ENCODE measurements at places on chromosomes 1 and 21. TPM values are rescaled to one million over a fixed set of nuclear protein-coding genes. Genes with fewer than 3 reads are reported as not detected.

DNA sequence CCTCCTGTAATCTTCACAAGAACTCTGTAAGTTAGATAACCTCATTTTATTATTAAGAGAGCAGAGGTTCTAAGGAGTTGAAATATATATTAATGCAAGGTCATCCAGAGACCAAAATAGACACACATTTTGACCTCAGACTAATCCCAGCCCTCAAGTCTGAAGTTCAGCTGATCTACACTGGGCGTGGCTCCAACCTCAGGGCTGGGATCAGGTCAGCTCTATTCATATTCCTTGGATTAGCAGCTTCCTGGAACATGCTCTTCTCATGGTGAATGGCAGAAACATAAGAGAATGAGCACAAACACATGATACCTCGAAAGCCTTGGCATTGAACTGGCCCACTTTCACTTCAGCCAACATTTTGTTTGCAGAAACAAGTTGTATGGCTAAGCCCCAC, 200.8 kb upstream of the ST6GALNAC5 start:
- H3K4me3 ChIP-seq: no peak overlapping the region
- H3K27ac ChIP-seq: no peak overlapping the region
- H3K27me3 ChIP-seq: peaks cover 2% of the 10 kb centered on the region
- H3K36me3 ChIP-seq: no peaks in the 10 kb centered on the region
- H3K4me1 ChIP-seq: no peaks in the 10 kb centered on the region

DNA sequence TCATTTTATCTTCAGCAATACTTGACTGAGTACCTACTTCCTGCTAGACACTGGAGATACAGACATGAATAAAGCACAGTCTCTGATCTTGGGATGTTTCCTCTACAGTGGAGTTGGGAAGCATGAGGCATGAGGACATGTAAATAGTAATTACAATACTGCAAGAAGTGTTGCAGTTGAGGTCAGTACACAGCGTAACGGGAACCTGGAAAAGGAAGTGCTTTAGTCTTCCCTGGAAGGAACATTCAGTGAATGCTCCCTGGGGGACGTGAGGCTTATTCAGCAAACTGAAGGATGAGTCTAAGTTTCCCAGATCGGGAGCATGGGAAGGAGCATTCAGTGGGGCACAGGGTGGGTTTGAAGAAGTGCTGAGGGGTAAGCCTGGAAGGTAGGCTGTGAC, 112.4 kb downstream of the PIK3R3 start:
- peaks cover 5% of the 10 kb centered on the region for H3K36me3 ChIP-seq
- H3K27me3 ChIP-seq: no peaks in the 10 kb centered on the region
- DNase-seq: no peak
- H3K4me1 ChIP-seq: no peaks in the 10 kb centered on the region
- H3K27ac ChIP-seq: no peak overlapping the region

GRCh38 chr1:185674201-185674600, 60.0 kb upstream of the HMCN1 start:
- no peak for DNase-seq
- peak overlapping the region; percentile 34 for H3K4me3 ChIP-seq
- peaks cover 35% of the 10 kb centered on the region for H3K4me1 ChIP-seq
- no peaks in the 10 kb centered on the region for H3K27me3 ChIP-seq
- peak overlapping the region; percentile 47 for H3K27ac ChIP-seq

GRCh38 chr1:220879076-220879508, at the start of gene HLX:
Gene HLX (plus strand): TSS chr1:220879443. CDS start chr1:220879858, 415 bp downstream.
- peaks cover 31% of the 10 kb centered on the region for H3K4me1 ChIP-seq
- H3K36me3 ChIP-seq: no peaks in the 10 kb centered on the region
- DNase-seq: peak; percentile 43
- peak within 1 kb of the TSS; percentile 62 for H3K4me3 ChIP-seq
- peaks cover 80% of the 10 kb centered on the region for H3K27me3 ChIP-seq

DNA sequence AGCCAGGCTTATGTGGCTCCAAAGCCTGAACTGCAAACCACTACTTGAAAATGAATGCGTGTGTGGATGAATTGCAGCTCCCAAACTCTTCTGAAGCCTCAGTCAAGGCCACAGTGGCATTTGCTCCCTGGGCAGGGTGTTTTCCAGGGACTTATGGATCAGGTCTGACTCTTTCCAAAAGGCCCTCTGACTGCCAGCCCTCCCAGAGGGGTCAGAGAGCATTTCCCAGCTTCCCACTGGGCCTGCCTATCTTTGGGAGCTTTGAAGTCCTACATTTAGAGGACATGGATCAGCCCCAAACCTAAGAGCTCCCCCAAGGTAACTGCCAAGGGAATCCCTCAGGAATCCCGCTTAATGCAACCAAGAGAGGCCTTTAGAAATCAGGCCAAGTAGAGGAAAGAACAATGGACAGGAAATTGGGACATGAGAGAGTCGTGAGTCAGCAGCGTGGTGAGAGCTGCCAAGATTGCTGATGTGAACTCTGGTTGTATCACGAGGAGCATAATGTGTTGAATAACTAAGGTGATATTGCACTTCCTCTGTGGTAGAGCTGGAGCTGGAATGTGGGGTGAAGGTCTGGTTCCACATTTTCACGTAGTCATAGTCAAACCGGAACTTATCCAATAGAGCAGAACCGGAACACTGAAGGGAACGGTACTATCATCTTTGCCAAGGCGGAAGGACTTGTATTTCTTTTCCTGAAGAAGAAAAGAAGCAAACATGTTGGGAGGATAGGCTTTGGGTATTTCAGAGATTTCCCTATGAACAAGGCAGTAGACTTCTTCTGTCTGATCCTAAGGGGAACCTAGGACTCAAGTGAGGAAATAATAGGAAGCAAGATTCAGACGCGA, 99.4 kb upstream of the JUN start:
- peak; percentile 26 for DNase-seq
- no peaks in the 10 kb centered on the region for H3K36me3 ChIP-seq
- H3K4me3 ChIP-seq: no peak overlapping the region
- peaks cover 32% of the 10 kb centered on the region for H3K4me1 ChIP-seq

DNA sequence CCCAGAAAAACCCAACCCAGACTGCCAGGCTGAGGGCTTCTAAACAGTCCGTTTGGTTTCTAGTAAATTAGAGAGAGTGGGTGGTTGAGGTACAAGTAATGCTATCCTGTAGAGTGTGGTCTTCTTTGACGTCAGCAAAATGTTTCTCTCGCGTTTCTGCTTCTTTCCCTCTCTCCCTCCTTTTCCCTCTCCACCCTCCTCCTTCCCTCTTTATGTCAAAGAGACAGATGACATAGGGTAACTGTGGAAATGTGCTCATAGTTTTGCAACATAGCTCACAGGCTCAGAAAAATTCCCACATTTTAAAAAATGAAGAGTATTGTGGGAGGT, 158.3 kb downstream of the TOMM20 start:
- H3K36me3 ChIP-seq: peaks cover 1% of the 10 kb centered on the region
- no peaks in the 10 kb centered on the region for H3K27me3 ChIP-seq
- no peak for DNase-seq
- peak overlapping the region; percentile 81 for H3K27ac ChIP-seq
- no peak overlapping the region for H3K4me3 ChIP-seq

- no peaks in the 10 kb centered on the region for H3K27me3 ChIP-seq
- peak; percentile 17 for DNase-seq
- H3K4me1 ChIP-seq: peaks cover 21% of the 10 kb centered on the region
These were observed 45.7 kb downstream of the PCNT start for GRCh38 chr21:46369520-46370235.

DNA sequence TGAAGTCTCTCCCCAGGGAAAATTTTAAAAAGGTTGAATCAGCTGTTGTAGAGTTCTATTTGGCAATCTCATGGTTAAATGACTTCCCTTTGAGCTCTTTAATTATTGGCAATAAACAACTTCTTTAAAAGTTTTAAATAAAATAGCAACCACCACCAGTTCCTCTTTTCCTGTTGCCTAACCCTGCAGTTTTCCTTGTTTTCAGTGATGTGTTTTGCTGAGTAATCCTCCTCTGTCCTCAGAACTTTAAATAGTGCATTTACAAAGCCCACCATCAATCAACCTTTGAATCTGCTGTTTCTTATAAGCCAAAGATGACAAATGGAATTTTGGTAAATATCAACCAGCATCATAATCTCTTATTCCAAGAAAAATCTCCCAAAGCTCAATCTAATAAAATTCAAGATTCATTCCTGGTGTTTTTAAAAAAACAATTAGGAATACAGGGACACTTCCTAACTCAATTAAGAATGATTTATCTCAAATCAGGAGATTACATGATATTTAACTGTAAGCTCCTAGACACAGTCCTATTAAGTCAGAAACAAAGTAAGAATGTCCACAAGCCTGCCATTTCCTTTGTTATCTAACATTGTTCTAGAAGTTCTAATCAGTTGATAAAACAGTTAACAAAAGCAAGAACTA, 14.8 kb downstream of the AVPR1B start:
- DNase-seq: no peak
- H3K27me3 ChIP-seq: peaks cover 8% of the 10 kb centered on the region
- no peak overlapping the region for H3K27ac ChIP-seq
- no peak overlapping the region for H3K4me3 ChIP-seq
- H3K36me3 ChIP-seq: no peaks in the 10 kb centered on the region
- H3K4me1 ChIP-seq: no peaks in the 10 kb centered on the region

- peak; percentile 76 for DNase-seq
- no peak overlapping the region for H3K4me3 ChIP-seq
- no peak overlapping the region for H3K27ac ChIP-seq
- peaks cover 17% of the 10 kb centered on the region for H3K4me1 ChIP-seq
- H3K36me3 ChIP-seq: no peaks in the 10 kb centered on the region
These were observed 12.4 kb downstream of the FMOD start for GRCh38 chr1:203338335-203339036.

DNA sequence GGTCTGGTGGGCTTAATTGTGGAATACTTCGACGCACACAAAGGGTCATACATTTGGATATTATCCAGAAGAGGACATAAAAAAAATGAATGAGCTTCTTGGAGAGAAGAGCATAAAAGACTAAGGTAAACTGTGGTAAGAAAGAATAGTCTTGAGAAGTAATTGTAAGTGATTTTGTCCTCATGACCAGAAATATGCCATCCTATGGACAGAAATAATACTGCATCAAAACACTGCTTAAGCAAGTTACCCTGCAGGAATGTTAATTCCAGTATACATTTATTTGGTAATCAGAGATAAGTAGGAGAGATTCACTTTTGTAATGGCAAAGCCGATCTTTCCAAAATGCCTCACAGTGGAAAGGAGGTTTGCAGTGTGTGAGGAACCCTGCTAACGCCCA, 111.9 kb downstream of the NRIP1 start:
- no peak overlapping the region for H3K27ac ChIP-seq
- H3K4me1 ChIP-seq: no peaks in the 10 kb centered on the region
- peaks cover 4% of the 10 kb centered on the region for H3K27me3 ChIP-seq
- no peaks in the 10 kb centered on the region for H3K36me3 ChIP-seq

- no peak for DNase-seq
- H3K36me3 ChIP-seq: no peaks in the 10 kb centered on the region
- H3K4me3 ChIP-seq: no peak overlapping the region
- no peak overlapping the region for H3K27ac ChIP-seq
These were observed 159.2 kb downstream of the AGBL4 start for GRCh38 chr1:49864581-49864980.

DNA sequence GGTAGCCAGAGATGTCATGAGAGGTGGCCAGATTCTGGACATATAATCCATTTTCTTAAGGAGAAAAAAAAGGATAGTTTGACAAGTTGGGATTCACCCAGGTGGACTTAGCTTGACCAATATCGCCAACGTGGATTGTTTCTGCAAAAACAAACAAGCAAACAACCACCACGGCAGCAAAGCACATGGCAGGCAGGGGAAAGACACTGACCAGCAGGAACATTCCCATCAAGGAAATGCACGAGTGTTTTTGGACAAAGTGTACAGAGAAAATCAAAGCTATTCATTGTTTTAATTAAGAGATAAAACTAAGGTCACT, 9.1 kb upstream of the PLA2G2C start:
- peaks cover 4% of the 10 kb centered on the region for H3K4me1 ChIP-seq
- no peak overlapping the region for H3K4me3 ChIP-seq
- H3K27me3 ChIP-seq: peaks cover 39% of the 10 kb centered on the region
- no peak overlapping the region for H3K27ac ChIP-seq
- no peaks in the 10 kb centered on the region for H3K36me3 ChIP-seq

GRCh38 chr1:20840731-20841130, 53.6 kb upstream of the HP1BP3 start:
- H3K36me3 ChIP-seq: peaks cover 22% of the 10 kb centered on the region
- no peaks in the 10 kb centered on the region for H3K4me1 ChIP-seq
- DNase-seq: no peak
- H3K4me3 ChIP-seq: no peak overlapping the region
- H3K27me3 ChIP-seq: no peaks in the 10 kb centered on the region

DNA sequence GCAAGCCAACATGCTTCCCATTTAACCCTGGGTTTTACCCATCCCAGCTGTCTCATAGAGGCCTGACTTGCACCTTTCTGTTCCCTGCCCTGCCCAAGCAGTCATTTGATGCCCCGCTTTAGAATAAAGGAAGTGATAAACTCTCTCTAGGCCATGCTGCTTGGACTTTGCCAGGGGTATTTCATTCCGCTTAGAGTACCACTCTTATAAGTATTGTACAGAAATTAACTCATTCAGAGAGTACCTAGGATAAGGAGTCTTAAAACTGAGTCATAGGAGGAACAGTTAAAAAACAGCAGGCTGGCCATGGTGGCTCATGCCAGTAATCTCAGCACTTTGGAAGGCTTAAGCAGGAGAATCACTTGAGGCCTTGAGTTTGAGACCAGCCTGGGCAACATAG, 21.0 kb upstream of the LYST start:
- H3K4me3 ChIP-seq: peak overlapping the region; percentile 33
- H3K27me3 ChIP-seq: no peaks in the 10 kb centered on the region
- peaks cover 4% of the 10 kb centered on the region for H3K36me3 ChIP-seq
- H3K27ac ChIP-seq: peak overlapping the region; percentile 89
- peaks cover 62% of the 10 kb centered on the region for H3K4me1 ChIP-seq

DNA sequence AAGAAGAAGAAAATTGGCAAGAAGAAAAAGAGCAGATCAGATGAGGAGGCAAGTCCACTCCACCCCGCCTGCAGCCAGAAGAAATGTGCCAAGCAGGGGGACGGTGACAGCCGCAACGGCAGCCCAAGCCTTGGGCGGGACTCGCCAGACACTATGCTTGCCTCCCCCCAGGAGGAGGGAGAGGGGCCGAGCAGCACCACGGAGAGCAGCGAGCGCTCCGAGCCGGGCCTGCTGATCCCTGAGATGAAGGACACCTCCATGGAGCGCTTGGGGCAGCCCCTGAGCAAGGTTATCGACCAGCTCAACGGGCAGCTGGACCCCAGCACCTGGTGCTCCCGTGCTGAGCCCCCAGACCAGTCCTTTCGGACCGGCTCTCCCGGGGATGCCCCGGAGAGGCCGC, 9.0 kb upstream of the SLC25A34 start:
- H3K4me1 ChIP-seq: no peaks in the 10 kb centered on the region
- no peak overlapping the region for H3K27ac ChIP-seq
- no peak for DNase-seq
- H3K4me3 ChIP-seq: no peak overlapping the region
- H3K27me3 ChIP-seq: no peaks in the 10 kb centered on the region

The NCMAP gene
- 0.20 TPM for total RNA-seq

The OLFML3 gene
- total RNA-seq: 0.49 TPM

The SYT14 gene
- total RNA-seq: not detected

The PLA2G2C gene
- 0.59 TPM for total RNA-seq

The SMYD2 gene
- 40.6 TPM for total RNA-seq

The GPATCH2 gene
- total RNA-seq: 6.0 TPM

The S100A12 gene
- total RNA-seq: not detected

The FAAH gene
- total RNA-seq: 4.7 TPM

The CLIC4 gene
- 21.8 TPM for total RNA-seq

The F3 gene
- total RNA-seq: not detected

The NMNAT1 gene
- 7.7 TPM for total RNA-seq

The TENT5C gene
- 13.1 TPM for total RNA-seq

The PODN gene
- not detected for total RNA-seq

The TINAGL1 gene
- not detected for total RNA-seq

The DIRAS3 gene
- 0.20 TPM for total RNA-seq

The GBP7 gene
- total RNA-seq: 0.20 TPM
